ENCODE measurements at places on chromosomes 2 and 18.
A peak's percentile ranks its signal among the peaks of the same experiment; 100 is the strongest.

GRCh38 chr2:629961-630360, 47.2 kb downstream of the TMEM18 start:
- no peak for DNase-seq

DNA sequence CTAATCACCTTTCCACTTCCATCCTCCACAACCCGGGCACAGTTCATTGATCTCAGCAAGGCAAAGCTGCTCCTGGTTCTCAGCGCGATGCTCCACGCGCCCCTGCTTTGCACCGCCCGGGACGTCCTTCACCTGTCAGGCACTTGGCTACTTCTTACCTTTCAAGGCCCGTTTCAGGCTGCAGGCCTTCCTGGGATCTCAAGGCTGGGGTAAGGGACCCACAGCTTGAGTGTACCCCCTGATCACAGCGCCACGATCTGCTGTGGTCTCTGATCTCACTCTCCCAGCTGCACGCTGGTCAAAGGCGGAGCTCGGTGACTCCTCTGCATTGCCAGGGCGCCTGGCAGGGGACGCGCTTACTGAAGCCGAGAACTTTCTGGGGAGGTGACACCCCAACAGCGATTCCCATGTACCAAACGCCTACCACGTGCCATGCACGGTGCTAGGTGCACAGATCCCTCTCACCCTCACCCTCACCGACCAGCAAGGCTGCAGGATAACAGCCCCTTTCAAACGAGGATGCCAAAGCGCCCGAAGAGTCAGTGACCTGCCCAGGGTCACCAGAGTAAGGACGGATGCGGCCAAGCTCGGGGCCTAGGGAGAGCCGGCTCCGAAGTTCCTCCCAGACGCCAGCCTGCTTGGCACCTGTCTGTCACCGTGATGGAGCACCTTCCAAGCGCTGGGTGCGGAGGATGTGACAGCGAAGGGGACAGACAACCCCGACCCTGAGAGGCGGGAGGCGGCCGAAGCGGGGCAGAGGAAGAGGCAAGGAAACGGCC, 818 bp downstream of the ITGB1BP1 start:
- DNase-seq = peak; percentile 59

- no peak for DNase-seq
These were observed 84.3 kb upstream of the GRB14 start for GRCh38 chr2:164705412-164706167.

DNA sequence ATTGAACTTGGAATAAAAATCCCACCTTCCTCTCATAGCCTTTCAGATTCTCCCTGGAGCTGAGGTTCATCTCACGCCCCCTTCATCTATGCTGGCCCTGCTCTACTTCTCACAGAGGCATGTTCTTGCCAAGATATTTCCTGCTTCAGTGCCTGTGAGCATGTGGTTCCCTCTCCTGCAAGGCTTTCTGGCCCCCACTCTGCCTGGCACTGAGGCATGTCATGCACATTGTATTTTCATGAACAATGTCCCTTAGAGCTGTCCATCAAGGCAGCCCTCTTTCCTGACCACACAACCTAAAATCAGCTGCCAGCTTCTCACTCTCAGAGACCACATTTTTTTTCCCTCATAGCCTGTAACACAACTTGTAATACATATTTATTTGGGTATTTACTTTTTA, 18.0 kb upstream of the HK2 start:
- no peak for DNase-seq

DNA sequence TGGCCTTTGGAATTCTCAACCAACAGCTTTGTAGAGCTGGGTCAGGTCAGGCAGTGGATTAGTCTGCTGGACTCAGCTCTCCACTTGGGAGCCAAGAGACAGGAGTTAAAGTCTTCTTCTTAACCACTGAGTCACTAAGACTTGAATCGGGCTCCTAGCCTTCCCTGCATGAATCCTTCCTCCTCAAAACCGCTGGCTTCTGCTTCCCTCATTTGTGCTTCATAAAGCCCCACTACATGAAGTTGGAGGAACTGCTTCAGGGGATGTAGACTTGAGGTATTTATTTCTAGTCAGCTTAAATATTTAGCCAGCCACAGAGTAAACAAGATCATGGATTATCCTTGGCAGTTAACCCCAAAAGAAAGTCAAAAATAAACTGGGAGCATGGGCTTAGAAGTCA, 536.3 kb upstream of the TNP1 start:
- DNase-seq = no peak

- no peak for DNase-seq
These were observed 301.9 kb downstream of the RIT2 start for GRCh38 chr18:42813570-42813969.

- no peak for DNase-seq
These were observed 129.1 kb upstream of the CBLN2 start for GRCh38 chr18:72673242-72673641.

GRCh38 chr2:63051795-63052333, 1.2 kb downstream of the OTX1 start:
- no peak for DNase-seq
